ENCODE measurements at places on chromosomes 5 and 9.
A peak's percentile ranks its signal among the peaks of the same experiment; 100 is the strongest.

GRCh38 chr5:64634997-64635686, 55.2 kb upstream of the SHISAL2B start:
- peak; percentile 64 for DNase-seq

GRCh38 chr5:78331523-78332080, 28.8 kb upstream of the SCAMP1 start:
- DNase-seq, result no peak

DNA sequence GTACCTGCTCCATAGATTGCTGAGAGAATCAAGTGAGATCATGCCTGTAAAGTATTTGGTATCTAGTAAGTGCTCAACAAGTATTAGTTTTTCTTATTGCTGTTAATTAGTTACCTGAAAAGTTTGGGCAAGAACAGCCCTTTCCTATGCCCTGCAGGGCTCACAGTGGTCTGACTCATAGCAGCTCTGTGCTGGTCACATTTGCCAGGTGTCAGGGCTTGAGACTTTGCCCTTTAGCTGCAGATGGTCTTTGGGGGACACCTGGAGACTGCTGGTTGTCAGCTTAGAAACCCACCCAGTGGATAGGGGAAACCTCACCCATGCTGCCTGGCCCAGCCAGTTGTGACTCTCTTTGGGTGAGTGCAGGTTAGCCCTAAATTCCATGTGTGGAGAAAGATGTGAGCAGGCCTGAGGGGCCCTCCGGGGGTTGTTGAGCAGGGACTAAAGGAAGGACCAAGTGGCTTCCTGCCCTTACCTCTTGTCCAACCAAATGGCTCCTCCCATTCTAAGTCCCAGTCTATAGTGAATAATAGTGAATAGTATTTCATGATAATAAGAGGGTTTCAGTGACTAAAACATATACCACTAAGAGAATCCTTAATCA, 9.0 kb downstream of the COL27A1 start:
- no peak for DNase-seq

GRCh38 chr9:88736136-88736637, 201.2 kb downstream of the NXNL2 start:
- DNase-seq, result no peak

DNA sequence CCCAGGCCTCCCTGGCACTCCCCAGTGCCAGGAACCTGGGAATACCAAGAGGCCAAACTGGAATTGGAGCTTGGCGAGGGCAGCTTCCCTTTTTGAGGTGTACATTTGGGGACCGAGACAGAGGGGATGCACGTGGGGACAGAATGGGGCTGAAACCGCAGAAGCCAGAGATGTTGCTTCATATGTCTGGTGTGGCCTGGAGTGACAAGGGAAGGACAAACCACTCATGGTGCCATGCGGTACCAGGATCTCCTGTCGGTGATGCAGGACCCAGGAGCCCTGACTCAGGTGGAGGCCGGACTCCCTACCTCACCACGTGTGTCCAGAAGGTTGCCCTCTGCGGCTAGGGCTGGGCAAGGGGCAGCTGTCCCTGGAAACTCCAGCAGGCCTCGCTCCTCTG, 4.0 kb upstream of the CSF2 start:
- DNase-seq, result no peak

- DNase-seq, result peak; percentile 90
Measured at GRCh38 chr5:34717426-34718327, 61.5 kb downstream of the RAI14 start.

GRCh38 chr5:154524181-154524580, 46.2 kb upstream of the HAND1 start:
- DNase-seq, result no peak

- peak; percentile 81 for DNase-seq
Measured at GRCh38 chr5:163564321-163564938, 59.0 kb downstream of the MAT2B start.

- no peak for DNase-seq
Measured at GRCh38 chr5:159971931-159972461, 36.9 kb upstream of the TTC1 start.
